Neural progenitor cell (in vitro differentiated cells): ENCODE measurements at places on chromosomes 2 and 18. TPM values are rescaled to one million over a fixed set of nuclear protein-coding genes. Genes with fewer than 3 reads are reported as not detected.

Gene SRD5A2
- not detected in 2 replicates for total RNA-seq

Gene RAD51AP2
- total RNA-seq = 0.31 and 1.2 TPM in 2 replicates

DNA sequence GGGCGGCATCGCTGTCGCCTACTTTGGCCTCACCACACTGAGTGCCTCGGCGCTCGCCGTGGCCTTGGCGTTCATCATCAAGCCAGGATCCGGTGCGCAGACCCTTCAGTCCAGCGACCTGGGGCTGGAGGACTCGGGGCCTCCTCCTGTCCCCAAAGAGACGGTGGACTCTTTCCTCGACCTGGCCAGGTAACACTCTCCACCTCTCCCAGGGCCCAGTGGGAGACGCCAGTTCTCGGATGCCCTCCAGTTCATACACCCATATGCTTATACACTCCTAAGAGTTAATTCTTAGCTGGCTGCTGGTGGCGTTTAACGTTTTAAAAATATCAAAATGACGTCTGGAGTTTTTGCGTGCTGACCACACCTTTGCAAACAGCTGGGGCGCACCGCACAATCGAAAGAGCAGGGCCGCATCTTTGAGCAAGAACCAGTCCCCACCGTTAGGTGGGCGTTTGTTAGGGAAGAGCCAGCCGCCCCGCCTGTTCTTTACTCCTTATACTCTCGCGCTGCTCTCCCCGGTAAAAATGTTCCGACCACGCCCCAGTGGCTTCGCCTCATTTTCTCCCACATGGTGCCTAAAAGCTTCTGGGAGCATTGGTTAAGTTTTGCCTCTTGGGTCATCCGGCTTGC is 899 bp downstream of the SLC1A4 start:
- DNase-seq = peak; percentile 28

- DNase-seq = peak; percentile 65
Measured at GRCh38 chr18:75350512-75350839, 77.0 kb downstream of the SMIM21 start.

DNA sequence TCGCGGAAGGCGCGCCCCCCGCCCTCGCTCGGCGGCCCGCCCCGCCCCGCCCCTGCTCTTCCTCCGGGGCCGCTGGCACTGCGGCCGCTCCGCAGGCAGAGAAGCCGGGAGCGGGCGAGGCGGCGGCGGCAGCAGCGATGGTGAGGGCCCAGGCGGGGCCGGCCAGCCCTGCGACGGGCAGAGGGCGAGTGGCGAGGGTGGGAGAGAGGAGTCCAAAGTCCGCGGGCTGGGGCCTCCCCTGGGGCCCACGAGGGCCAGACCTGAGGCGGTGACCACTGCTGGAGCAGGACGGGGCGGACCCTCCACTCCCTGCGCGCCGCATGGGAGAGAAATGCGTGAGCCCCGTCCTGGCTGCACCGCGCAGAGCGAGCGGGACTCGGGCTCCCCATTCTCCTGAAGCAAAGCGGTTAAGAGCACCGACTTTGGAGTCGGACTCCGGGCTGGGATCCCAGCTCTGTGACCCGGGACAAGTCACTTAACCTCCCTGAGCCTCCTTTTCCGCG is at the start of gene VAMP5:
TSS of gene VAMP5 (plus strand) at position 78 of the 503 bp plus-strand sequence. CDS start at position 138, 60 bp downstream.
- DNase-seq = peak; percentile 49
